ENCODE measurements at places on chromosomes 12 and 14. TPM values are rescaled to one million over a fixed set of nuclear protein-coding genes. Genes with fewer than 3 reads are reported as not detected.
A peak's percentile ranks its signal among the peaks of the same experiment; 100 is the strongest.

Gene OTX2
- not detected for total RNA-seq

Gene SNAPC1
- total RNA-seq: 10.4 TPM

Gene PTGER2
- 4.3 TPM for total RNA-seq

- no peak for DNase-seq
These were observed 14.3 kb downstream of the RERG start for GRCh38 chr12:15206831-15207389.

Gene JAG2
- total RNA-seq: 12.0 TPM

Gene SLCO1C1
- total RNA-seq: 1.5 TPM

DNA sequence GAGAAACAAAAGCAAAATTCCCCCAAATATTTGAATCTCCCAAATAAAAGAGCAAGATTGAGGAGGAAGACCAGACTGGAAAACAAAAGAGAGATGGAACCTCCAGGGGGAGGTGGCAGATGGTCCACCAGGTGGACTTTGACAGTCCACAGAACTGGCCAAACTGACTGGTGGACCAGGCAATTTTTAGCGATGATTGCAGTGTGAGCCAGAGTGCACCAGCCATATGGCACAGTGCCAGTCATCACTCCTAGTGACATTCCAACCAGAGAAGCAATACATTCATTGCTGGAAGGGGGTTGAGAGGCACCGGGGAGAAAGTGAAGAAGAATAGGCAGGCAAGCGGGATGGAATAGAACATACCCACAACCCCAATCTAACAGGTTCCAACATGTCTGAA lies 182.9 kb downstream of the EXOC5 start:
- no peak for DNase-seq

GRCh38 chr12:132030367-132031038 lies 80.8 kb downstream of the EP400 start:
- DNase-seq: no peak

DNA sequence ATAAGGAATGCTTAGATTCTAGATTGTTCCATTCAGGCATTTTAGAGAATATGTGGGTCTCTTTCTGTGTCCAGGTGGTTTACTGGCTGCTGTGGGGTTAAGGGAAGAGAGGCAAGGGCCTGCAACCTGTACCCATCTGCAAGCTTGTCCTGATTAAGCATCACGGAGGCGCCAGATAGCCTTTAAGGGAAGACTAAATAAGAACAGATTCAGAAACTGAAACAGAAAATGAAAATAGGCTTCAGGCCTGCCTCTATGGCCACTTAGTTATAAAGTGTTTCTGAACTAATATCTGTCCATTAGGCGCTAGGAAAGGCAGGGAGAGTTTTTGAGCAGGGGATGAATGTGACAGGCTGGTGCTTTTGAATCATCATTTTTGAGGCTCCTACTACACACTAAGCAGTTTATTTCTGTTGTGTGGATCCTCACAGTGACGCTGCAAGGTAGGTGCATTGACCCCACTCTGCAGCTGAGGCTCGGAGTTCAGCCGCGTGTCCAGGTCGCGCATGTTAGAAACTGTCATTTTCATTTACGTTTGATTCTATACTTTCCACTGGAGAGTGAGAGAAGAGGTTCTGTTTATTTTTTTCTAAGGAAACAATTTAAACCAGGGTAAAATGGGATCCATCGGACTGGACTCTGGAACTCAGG lies 47.4 kb downstream of the SLC6A12 start:
- DNase-seq: no peak

- no peak for DNase-seq
These were observed 10.0 kb upstream of the TEX22 start for GRCh38 chr14:105388110-105388951.

Gene ETFBKMT
- 1.4 TPM for total RNA-seq

- DNase-seq: no peak
These were observed 92.8 kb upstream of the TMTC2 start for GRCh38 chr12:82593901-82594396.

- DNase-seq: no peak
These were observed 50.9 kb downstream of the KLHL28 start for GRCh38 chr14:44910821-44911220.

GRCh38 chr12:115936997-115937916 lies 340.2 kb downstream of the MED13L start:
- no peak for DNase-seq

GRCh38 chr12:103524238-103524875 lies 28.6 kb upstream of the C12orf42 start:
- no peak for DNase-seq

GRCh38 chr12:21613931-21614330 lies 9.3 kb upstream of the GYS2 start:
- no peak for DNase-seq

- DNase-seq: no peak
These were observed 991.6 kb downstream of the BCL11B start for GRCh38 chr14:98280436-98280835.

DNA sequence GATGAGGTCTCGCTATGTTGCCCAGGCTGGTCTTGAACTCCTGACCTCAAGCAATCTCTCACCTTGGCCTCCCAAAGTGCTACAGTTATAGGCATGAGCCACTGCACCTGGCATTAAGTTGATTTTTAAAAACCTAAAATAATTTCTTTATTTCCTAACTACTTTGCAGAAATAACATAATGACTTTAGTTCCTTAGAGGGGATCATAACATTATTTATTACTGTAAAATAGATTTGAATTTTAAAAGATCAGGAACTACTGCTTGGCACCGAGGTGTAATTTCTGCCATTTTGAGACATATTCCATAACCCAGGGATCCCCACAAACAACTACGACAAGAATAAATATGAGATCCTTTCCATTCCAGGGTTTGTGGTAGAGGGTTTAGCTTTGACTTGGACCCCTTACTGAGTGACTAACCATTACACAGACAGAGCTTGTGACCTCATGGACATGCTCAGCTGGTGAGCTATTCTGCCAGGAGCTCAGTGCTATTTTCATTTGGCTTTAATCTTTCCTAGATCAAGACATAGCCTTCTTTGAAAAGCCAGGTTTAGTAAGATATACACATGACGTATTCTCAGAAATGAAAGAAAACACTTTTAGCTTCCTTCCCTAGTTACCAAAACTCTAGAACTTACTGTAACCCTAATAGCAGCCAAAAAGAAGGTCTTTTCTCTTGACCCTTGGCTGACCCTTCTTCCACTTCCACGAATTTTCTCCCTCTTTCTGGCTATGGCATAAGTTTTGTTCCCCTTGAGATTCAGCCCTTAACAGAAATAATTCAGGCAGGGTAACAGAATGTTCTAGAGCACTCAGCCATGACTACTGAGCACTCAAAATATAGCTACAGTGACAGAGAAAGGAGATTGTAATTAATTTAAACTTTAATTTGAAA lies 75.1 kb upstream of the NUDT4 start:
- peak; percentile 36 for DNase-seq

GRCh38 chr14:23588884-23589598 lies 10.5 kb upstream of the JPH4 start:
- DNase-seq: peak; percentile 34

Gene FAM186B
- 0.54 TPM for total RNA-seq

- DNase-seq: no peak
These were observed 49.2 kb downstream of the TESC start for GRCh38 chr12:117050060-117050459.

- DNase-seq: no peak
These were observed 95.4 kb upstream of the SLC38A4 start for GRCh38 chr12:46921048-46921763.

Gene VDR
- 10.3 TPM for total RNA-seq

Gene SIX6
- not detected for total RNA-seq

Data from thoracic aorta (tissue), 2 donors.